ENCODE measurements at places on chromosomes 13 and 19. TPM values are rescaled to one million over a fixed set of nuclear protein-coding genes. Genes with fewer than 3 reads are reported as not detected.

GRCh38 chr13:96844195-96844594, 150.1 kb downstream of the OXGR1 start:
- DNase-seq = no peak

DNA sequence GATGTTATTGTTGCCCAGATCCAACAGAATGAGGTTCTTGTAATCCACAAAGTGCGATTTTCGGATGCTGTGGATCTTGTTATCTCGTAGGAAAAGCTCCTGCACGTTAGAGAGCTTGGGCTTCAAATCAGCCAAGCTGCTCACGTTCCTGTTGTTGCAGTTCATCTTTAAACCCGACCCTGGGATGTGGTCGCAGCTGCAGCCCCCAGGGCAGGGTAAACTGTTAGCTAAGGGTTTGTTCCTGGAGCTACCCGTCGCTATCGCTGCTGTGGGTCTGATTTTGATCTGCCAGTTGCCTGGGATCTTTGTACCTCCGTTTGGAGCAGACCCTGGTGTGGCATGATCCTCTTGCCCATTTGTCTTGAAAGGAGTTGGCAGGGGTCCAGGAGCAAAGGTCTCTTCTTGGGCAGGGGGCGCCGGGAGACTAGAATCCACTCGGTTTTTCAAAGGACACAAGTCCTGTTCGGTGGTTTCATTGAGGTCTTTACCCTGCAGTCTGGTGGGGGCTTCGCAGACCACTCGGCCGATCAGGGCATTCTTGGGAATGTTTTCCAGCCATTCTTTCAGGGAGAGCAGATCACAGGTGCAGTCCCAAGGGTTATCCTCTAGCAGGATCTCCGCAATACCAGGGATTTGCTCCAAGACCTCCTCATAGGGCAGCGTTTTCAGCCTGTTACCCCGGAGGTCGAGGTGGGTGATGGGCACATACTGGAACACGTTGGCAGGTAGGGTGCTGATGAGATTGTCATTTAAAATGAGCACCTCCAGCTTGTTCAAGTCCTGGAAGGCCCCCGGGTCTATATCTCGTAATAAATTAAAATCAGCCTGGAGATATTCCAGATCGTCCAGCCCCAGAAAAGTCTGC, 1.8 kb downstream of the SLITRK1 start:
- no peak for DNase-seq

DNA sequence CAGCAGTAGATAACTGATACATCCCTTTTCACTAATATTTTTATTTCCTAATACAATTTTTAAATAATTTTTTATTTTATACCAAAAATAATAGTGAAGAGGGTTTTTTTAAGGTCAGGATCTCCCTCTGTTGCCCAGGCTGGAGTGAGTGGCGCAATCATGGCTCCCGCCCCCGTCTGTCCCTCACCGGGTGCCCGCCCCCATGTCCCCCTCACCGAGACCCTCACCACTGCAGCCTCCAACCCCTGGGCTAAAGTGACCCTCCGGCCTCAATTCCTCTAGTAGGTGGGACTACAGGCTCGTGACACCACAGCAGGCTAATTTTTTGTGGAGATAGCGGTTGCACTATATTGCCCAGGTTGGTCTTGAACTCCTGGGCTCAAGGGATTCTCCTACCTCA, 17.8 kb upstream of the ZNF846 start:
- no peak for DNase-seq

The REXO1 gene
- 19.9 TPM for total RNA-seq

The GIPR gene
- total RNA-seq = 3.4 TPM

DNA sequence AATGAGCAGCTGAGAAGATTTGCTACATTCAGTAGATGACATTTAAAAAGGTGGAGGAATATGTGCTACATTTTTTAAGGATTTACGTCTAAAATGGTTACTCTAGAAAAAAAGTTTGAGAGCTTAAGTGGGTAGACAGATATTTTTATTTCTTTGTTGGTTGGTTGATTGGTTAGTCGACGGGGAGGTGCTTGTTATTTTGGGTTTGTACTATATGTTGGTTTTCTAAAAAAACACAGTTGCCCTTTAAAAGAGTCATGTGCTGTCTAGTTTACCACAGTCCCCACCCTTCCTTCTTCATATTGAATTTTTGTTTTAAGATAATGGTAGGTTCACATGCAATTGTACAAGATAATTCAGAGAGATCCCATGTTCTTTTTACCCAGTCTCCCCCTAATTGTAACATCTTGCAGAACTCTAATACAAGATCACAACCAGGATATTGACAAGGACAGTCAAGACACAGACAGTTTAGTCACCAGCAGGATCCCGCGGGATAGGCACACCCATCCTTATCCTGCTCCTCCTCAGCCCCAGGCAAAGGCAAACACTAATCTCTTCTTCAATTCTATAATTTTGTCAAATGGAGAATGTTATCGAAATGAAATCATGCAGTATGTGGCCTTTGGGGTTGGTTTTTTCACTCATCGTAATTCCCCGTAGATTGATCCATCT, 171.4 kb downstream of the FOXO1 start:
- no peak for DNase-seq

- DNase-seq = no peak
These were observed 1.8 kb downstream of the MBNL2 start for GRCh38 chr13:97223711-97224541.

The SLC10A2 gene
- not detected for total RNA-seq

GRCh38 chr19:54160182-54160811, 776 bp upstream of the LENG1 start:
- no peak for DNase-seq

GRCh38 chr19:4867534-4868285, at the start of gene PLIN3:
Gene PLIN3, minus strand, starts transcription at chr19:4867667. Its CDS starts 6,273 bp downstream, at chr19:4861394.
- DNase-seq = peak; percentile 97

The FUT1 gene
- 6.4 TPM for total RNA-seq

The CEACAM1 gene
- total RNA-seq = 24.3 TPM

GRCh38 chr13:91053318-91054065, 294.0 kb upstream of the MIR17HG start:
- no peak for DNase-seq
